ENCODE measurements at places on chromosomes 12 and 14. TPM values are rescaled to one million over a fixed set of nuclear protein-coding genes. Genes with fewer than 3 reads are reported as not detected.

GRCh38 chr12:5273709-5274108 is 158.2 kb upstream of the NTF3 start:
- H3K4me1 ChIP-seq, result peaks cover 3% of the 10 kb centered on the region
- H3K36me3 ChIP-seq, result no peaks in the 10 kb centered on the region
- H3K27ac ChIP-seq, result no peak overlapping the region
- H3K4me3 ChIP-seq, result no peak overlapping the region
- no peak for DNase-seq

- no peaks in the 10 kb centered on the region for H3K4me1 ChIP-seq
- H3K27ac ChIP-seq, result peak overlapping the region; percentile 62
- H3K36me3 ChIP-seq, result peaks cover 5% of the 10 kb centered on the region
- DNase-seq, result peak; percentile 76
Observed at GRCh38 chr14:75842551-75842950, 139.2 kb downstream of the TGFB3 start.

GRCh38 chr14:28719130-28719529 is 47.5 kb upstream of the FOXG1 start:
- DNase-seq, result no peak
- no peaks in the 10 kb centered on the region for H3K36me3 ChIP-seq
- no peaks in the 10 kb centered on the region for H3K4me1 ChIP-seq
- no peak overlapping the region for H3K27ac ChIP-seq
- H3K4me3 ChIP-seq, result no peak overlapping the region

GRCh38 chr12:26809611-26810285 is 23.2 kb downstream of the ITPR2 start:
- no peak overlapping the region for H3K4me3 ChIP-seq
- H3K27me3 ChIP-seq, result no peaks in the 10 kb centered on the region
- DNase-seq, result no peak
- H3K27ac ChIP-seq, result no peak overlapping the region

- H3K36me3 ChIP-seq, result no peaks in the 10 kb centered on the region
- H3K27me3 ChIP-seq, result no peaks in the 10 kb centered on the region
- no peak overlapping the region for H3K4me3 ChIP-seq
- H3K4me1 ChIP-seq, result no peaks in the 10 kb centered on the region
- H3K27ac ChIP-seq, result no peak overlapping the region
- no peak for DNase-seq
Observed at GRCh38 chr14:38419579-38419978, 163.7 kb upstream of the CLEC14A start.

DNA sequence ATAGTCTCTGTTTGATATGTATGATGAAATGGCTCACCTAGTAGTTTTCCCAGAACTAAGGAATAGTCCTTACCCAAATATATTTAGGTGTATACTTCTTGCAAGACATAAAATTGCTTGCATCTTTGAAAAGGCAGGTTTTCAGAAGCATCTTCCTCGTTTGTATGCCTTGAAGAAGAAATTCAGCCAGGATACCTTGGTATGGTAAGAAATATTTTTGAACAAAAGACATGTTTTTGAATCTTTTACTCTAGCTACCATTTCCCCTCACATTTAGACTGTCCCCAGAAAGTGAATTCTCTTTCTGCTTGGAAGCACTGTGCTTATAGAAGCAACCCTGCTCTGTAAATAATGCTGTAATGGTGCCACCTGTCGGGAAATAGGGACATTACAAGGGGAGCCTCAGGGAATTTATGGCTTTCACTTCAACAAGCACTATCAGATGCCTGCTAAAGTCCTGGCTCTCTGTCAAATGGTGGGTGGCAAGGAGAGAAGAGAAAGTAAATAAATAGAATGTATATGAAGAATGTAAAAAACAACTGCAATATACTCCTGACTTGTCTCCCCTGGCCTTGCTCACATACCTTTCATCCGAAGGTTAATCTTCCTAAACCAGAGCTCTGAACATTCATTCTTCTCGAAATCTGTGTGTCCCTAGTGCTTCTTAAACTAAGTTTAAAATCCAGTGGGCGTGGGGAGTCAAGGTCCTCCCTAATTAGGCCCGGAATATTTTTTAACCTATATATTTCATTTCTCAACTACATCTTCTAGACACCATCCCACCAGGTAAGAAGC is 6.1 kb downstream of the CCDC184 start:
- H3K27me3 ChIP-seq, result peaks cover 32% of the 10 kb centered on the region
- H3K4me3 ChIP-seq, result no peak overlapping the region
- peaks cover 5% of the 10 kb centered on the region for H3K4me1 ChIP-seq

DNA sequence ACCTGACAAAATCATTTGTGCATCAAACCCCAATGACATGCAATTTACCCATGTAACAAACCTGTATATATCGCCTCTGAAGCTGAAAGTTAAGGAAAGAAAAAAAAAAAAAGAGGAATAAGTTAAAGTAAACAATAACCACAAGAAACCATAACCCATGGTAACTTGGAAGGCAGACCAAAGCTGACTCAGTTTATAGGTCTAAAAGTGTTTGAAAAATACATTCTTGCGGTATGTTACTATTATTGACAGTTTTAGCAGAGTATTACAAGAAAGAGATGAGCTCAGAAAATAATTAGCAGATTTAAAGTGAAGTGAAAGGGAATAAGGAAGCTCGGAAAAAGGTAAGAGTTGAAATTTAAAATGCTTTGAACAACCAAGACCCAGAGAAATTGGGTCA is 34.4 kb upstream of the MGAT4C start:
- H3K27ac ChIP-seq, result no peak overlapping the region
- no peaks in the 10 kb centered on the region for H3K36me3 ChIP-seq
- no peaks in the 10 kb centered on the region for H3K27me3 ChIP-seq
- DNase-seq, result no peak
- H3K4me1 ChIP-seq, result no peaks in the 10 kb centered on the region

- H3K27me3 ChIP-seq, result no peaks in the 10 kb centered on the region
- no peak overlapping the region for H3K4me3 ChIP-seq
- no peak for DNase-seq
Observed at GRCh38 chr12:94245631-94246383, 97.4 kb downstream of the PLXNC1 start.

GRCh38 chr14:69712599-69713088 is 54.3 kb upstream of the SRSF5 start:
- peak overlapping the region; percentile 86 for H3K27ac ChIP-seq
- H3K4me3 ChIP-seq, result no peak overlapping the region
- no peaks in the 10 kb centered on the region for H3K27me3 ChIP-seq
- H3K36me3 ChIP-seq, result peaks cover 33% of the 10 kb centered on the region

DNA sequence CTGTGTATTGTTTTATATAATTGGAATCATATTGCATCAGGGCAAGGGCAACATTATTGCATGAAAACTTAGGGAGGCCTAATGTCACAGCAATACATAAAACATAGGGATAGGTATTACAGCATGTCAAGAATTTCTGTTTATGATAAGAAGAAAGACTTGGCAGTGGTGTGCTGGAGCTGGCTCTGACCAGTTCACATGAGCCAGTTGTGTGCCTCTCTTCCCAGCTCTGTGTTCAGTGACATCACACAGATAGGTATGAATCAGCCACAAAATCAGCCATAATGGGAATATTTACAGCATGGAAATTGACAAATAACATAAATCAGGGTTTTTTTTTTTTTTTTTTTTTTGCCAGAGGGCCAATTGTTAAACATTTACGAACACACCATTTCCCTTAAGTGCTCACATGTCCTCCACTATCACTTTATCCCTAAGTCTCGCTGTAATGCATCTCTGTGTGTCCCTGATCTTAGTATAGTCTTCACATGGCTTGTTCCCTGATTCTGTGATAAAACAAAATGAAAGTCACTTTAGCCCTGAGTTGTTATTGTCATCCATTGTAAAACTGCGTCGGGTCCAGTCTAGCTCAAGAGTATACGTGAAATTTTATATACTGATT is 31.9 kb upstream of the ACSM4 start:
- no peak overlapping the region for H3K4me3 ChIP-seq
- H3K36me3 ChIP-seq, result no peaks in the 10 kb centered on the region
- DNase-seq, result no peak
- H3K4me1 ChIP-seq, result no peaks in the 10 kb centered on the region
- H3K27me3 ChIP-seq, result no peaks in the 10 kb centered on the region
- no peak overlapping the region for H3K27ac ChIP-seq

GRCh38 chr12:113043240-113043639 is 13.3 kb upstream of the DTX1 start:
- H3K4me1 ChIP-seq, result no peaks in the 10 kb centered on the region
- no peak overlapping the region for H3K4me3 ChIP-seq
- peaks cover 6% of the 10 kb centered on the region for H3K27me3 ChIP-seq
- DNase-seq, result no peak
- no peaks in the 10 kb centered on the region for H3K36me3 ChIP-seq

DNA sequence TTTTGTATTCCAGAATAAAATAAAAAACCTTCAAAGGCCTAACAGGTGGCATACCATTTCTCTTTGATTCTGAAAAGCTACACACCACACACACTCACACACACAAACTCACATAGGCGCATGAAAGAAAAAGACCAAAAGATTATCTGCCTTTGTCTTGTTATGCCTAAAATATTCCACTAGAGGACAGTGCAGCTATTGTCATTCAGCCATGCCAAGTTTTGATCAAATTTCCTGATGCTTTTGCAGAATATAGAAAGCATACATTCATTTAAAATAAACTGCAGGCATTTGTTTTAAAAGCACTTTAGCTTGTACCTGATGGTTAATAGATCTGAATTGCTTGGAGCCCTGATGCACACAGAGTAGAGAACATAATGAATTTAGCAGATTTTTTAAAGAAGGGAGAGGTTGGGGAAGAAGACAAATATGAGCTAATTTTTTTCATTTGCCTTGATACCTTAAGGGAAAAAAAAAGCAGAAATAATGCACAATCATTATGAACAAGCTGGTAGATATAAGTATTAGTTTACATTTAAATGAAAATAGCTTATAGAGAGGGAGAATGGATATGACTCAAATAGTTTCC is 1766.9 kb upstream of the SEL1L start:
- H3K36me3 ChIP-seq, result no peaks in the 10 kb centered on the region
- DNase-seq, result peak; percentile 79
- no peaks in the 10 kb centered on the region for H3K27me3 ChIP-seq

DNA sequence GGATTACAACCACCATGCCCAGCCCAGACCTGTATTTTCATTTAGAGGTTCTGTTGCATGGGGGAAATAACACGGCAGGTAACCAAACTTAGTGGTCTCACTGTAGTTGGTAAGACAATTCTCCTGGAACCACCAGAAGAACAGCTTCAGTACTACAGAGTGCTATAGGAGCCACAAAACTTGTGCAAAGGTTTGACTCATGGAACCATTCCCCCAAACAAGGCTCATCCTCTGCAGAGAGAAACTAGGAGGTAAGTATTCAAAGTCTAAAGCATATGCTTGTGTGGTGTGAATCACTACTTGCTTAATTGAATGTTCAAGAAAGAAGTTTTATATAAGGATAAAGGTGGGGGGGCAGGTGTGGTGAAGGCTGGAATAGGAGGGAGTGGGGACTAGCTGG is 58.7 kb downstream of the GNS start:
- no peaks in the 10 kb centered on the region for H3K27me3 ChIP-seq
- peaks cover 24% of the 10 kb centered on the region for H3K36me3 ChIP-seq
- DNase-seq, result no peak
- H3K4me1 ChIP-seq, result peaks cover 13% of the 10 kb centered on the region

- H3K4me3 ChIP-seq, result peak overlapping the region; percentile 98
- H3K36me3 ChIP-seq, result peaks cover 34% of the 10 kb centered on the region
- no peaks in the 10 kb centered on the region for H3K27me3 ChIP-seq
- DNase-seq, result no peak
- H3K27ac ChIP-seq, result peak overlapping the region; percentile 95
Observed at GRCh38 chr14:22767323-22767589, 768 bp downstream of the OXA1L start.

DNA sequence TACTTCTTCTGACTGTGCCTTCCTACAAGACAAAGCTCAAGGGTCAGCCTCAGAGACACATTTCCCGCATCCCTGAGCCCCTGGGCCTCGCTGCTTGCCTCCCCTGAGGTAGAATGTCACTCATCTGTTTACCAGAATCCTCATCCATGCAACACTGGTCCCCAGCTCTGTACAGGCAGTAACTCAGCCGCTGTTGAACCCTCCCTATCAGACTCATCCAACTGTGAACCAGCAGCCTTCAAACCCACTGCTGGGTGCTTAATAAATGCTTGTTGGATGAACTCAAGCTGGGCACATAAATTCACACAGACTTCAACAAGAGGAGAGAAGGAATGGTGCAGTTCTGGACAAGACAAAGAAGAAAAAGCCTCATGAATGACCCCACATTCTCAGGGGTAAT is 6.1 kb downstream of the NT5DC3 start:
- no peaks in the 10 kb centered on the region for H3K27me3 ChIP-seq
- no peak for DNase-seq
- H3K4me3 ChIP-seq, result no peak overlapping the region
- no peaks in the 10 kb centered on the region for H3K36me3 ChIP-seq
- no peak overlapping the region for H3K27ac ChIP-seq

GRCh38 chr12:77814386-77814785 is 16.3 kb upstream of the NAV3 start:
- no peaks in the 10 kb centered on the region for H3K27me3 ChIP-seq
- H3K4me3 ChIP-seq, result no peak overlapping the region
- H3K4me1 ChIP-seq, result no peaks in the 10 kb centered on the region
- DNase-seq, result no peak

DNA sequence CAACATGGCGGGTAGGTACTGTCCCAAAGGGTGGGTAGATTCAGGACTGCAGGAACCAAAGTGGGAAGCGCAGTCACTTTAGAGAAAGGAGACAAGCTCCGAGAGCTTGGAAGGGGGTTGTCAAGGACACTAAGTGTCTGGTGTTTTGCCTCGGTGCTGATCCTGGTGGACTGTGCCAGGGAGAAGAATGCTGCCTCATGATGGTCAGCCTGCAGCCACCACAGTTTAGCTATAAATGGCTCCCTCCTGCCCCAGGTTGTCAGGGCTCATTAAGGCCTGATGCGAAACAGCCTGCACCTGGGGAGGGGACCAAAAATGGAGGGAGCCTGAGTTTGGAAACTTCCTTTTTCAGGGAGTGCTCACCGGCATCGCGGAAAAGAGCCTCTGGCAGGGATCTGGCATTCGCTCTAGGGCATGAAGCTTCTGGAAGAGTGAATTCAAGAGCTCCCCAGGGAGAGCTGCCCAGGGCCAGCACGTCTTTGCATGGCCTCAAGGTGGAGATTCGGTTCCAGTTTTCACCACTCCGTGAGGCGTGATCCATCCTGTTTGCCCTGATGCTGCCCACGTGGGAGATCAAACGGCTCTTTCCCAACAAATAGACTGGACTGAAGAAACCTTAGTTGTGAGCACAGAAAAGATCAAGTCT is 164.0 kb downstream of the FOXN3 start:
- DNase-seq, result no peak
- peaks cover 6% of the 10 kb centered on the region for H3K36me3 ChIP-seq

GRCh38 chr14:29906256-29906870 is 21.3 kb downstream of the PRKD1 start:
- H3K27me3 ChIP-seq, result no peaks in the 10 kb centered on the region
- peak; percentile 26 for DNase-seq
- H3K4me3 ChIP-seq, result no peak overlapping the region

- no peak overlapping the region for H3K27ac ChIP-seq
- no peaks in the 10 kb centered on the region for H3K27me3 ChIP-seq
- H3K4me1 ChIP-seq, result no peaks in the 10 kb centered on the region
- no peak for DNase-seq
- no peak overlapping the region for H3K4me3 ChIP-seq
Observed at GRCh38 chr14:66965831-66966230, 223.4 kb upstream of the GARIN2 start.

The ZBTB42 gene
- 3.3 TPM for total RNA-seq

The RNASE3 gene
- total RNA-seq, result not detected

The GALC gene
- 18.5 TPM for total RNA-seq

The PLEKHD1 gene
- total RNA-seq, result 0.53 TPM

The PFDN5 gene
- 875 TPM for total RNA-seq

The MED13L gene
- 82.7 TPM for total RNA-seq

The ZNF705A gene
- not detected for total RNA-seq

The TAS2R31 gene
- 5.5 TPM for total RNA-seq

The CCDC196 gene
- total RNA-seq, result not detected

The PPP1R3E gene
- 7.5 TPM for total RNA-seq

The LALBA gene
- not detected for total RNA-seq

The ASIC1 gene
- 3.5 TPM for total RNA-seq

The KLRC1 gene
- total RNA-seq, result 0.22 TPM

The NEUROD4 gene
- under 0.01 TPM for total RNA-seq

The ANKRD33 gene
- 0.04 TPM for total RNA-seq

The C12orf54 gene
- 0.31 TPM for total RNA-seq

The DIO3 gene
- 3.3 TPM for total RNA-seq
